ENCODE measurements at places on chromosomes 6 and 20.

DNA sequence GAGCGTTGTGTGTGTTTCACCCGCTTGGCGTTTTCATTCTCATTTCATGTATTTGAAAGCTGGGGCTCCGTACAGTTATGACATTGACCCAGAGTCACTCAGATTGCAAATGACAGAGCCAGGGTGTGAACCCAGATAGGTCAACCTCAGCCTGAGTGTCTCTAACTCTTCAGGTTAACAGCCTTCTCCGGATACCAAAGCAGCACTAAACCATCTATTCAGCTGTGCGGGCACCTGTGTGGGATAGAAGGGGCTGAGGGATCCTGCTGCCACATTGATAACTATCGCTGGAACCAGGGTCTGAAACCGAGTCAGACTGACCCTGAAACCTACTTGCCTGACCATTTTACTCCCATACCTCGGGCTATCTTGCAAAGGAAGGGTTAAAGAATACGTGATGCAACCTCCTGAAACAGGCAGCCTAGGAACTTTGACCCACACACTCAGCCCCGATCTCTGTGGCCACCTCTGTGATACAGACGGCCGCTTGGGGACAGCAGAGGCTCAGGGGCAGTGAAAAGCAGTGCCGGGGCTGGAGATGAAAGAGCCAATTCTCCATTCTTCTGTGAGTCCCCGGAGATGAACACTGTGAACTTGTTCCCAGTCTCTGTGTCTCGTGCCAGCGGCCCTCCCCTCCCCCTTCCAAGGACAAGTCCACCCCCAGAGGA is 233.5 kb upstream of the QKI start:
- no peak for DNase-seq

DNA sequence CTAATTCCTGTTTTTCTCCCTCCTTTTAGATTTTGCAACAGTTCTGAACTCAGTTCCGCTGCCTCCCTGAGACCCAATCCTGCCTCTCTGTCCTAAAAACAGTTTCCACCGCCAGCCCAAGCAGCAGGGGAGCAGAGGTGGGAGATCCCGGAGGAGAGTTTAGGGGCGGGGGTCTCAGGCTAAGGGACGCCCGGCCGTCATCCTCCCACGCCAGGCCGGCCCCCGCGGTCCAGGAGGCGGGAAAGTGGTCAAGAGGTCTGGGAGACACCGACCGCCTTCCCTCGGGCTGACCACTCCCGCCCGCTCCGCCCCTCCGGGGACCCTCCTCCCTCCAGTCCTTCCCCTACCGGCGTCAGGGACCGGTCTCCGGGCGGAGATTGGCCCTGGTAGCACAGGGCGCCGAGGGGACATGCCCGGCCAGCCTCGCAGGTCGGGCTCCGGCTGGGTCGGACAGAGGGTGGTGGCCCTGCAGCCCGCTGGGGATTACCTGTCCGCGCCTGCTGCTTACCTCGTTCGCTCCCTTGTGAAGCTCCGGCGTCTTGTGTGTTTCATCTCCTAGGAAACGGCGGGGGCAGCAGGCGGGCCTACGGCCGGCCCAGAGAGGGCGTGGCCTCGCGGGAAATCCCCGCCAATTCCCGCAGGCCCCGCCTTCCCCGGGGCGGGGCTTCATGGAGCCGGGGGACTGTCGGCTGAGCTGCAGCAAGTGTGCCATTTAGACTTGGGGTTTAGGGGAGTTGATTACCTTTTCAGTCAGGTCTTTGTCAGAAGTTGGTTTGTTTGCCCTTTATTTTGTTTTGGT is at the start of gene MAK:
MAK (minus strand) TSS at position 545 of the 799 bp plus-strand sequence. CDS start 7,891 bp downstream, outside the sequence.
- peak; percentile 57 for DNase-seq

GRCh38 chr20:58233881-58234528 is 5.6 kb upstream of the ANKRD60 start:
- DNase-seq: no peak

DNA sequence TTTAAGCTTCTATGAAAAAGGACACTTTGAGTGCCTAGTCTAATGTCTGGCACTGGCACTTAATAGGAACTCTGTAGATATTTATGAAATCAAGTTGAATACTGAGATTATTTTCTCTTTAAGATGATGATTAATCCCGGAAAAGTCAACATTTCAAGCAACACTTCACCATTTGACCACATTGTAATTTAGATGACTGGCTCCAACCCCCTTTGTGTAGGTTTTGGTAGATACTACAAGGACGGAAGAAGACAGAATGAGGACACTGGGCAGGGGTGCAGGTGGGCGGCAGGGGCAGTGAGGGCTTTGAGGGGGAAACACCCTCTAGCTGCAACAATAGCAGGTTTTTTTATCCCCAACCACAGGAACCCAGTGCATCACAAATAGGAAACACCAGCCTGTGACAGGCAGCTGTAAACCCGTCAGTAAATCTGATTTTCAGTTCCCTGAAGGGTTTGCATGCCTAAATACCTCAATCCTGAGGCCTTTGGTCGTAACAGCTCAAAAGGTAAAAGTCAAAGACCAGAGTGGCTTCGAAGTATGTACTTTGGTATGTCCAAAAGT is 4.6 kb downstream of the DTNBP1 start:
- peak; percentile 49 for DNase-seq

- no peak for DNase-seq
These were observed 41.8 kb upstream of the LAMA4 start for GRCh38 chr6:112296122-112296521.

GRCh38 chr6:23499549-23499948 is 626.5 kb upstream of the NRSN1 start:
- no peak for DNase-seq

DNA sequence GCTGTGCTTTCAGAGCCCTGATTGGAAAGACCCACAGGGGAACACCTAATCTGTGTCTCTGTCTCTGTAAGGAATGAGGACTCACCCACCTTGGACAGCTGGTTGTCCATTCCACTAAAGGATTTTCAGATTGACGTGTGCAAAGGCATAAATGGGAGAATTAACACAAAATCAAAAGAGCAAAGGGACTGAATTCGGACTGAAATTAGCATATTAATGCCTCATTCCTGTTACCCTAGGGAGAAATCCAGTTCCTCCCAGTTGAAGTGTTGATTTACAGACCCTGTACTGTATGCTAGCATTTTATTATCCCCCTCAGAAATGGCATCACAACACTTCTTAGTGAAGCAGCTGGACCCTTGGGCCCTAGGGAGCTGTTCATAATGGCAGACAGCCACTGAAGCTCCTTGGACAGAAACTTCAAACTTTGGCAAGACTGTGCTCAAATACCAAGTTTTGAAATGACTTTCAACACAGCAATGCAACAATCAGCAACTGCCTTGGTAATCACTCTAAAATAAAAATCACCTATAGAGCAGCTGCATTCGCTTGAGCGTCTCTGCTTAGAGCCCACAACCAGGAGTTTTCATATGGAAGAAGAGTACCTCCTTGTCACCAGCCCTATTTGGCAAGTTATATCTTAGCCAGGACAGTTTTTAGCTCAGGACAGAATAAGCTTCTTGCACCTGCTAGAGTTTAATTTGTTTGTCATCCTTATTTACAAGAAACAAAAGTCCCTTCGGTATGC is 118.1 kb downstream of the TRDN start:
- no peak for DNase-seq

GRCh38 chr20:9200620-9201019 is 131.7 kb downstream of the PLCB4 start:
- DNase-seq: no peak

- DNase-seq: no peak
These were observed at the start of gene PI16 for GRCh38 chr6:36954262-36954931. Gene PI16, plus strand, starts transcription at chr6:36954738. Its CDS starts 23 bp downstream, at chr6:36954761.

DNA sequence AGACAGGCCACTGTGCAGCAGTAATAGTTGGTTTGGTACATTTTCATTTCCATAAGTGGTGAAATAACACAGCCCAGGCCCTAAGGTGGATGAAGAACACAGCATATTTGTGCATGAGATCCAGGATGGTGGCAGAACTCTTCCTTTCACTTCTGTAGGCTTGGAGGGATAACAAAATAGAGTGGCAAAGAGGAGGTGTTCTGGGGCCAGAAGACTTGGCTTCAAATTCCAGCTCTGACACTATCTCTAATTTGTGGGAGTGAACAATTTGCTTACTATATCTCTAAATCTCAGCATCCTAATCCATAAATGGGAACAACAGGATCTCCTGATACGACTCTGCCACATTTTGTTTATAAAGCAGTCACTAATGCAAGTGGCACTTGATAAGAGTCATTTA is 111.7 kb upstream of the FAM184A start:
- DNase-seq: no peak

GRCh38 chr20:44733341-44734069 is 12.2 kb upstream of the KCNK15 start:
- peak; percentile 16 for DNase-seq

DNA sequence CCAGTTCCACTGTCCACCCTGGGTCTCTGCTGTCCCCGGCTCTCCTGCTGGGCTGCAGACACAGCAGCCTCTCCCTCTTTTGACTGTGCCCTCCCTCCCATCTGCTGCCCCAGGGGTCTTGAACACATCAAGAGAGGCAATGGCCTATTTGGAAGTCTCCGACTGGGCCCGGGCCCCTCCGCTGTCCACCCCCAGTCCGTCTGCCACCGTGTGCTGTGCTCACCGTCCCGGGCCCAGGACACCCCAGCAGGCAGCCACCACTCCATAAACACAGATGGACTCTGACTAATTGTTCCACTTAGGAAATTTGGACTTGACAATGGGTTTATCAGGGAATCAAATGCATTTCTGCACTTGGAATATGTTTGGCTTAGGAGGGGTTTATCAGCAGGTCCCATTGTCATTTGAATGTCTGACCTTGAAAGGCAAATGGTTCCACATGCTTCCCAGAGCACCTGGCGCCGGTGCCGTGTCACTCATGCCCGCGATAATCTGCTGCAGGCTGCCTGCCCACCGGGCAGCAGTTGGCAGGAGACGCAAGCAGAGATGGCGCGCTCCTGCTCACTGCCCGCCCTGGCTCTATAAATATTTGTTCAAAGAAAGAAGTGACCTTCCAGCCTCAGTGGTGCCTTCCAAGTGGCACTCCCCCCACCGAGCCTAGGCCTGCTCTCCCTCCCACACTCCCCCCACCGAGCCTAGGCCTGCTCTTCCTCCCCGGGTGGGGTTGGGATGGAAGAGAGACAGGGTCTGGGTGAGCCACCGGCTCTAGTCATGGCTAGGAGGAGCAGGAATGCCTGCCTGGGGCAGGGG is 18.8 kb upstream of the FRMD1 start:
- DNase-seq: no peak

DNA sequence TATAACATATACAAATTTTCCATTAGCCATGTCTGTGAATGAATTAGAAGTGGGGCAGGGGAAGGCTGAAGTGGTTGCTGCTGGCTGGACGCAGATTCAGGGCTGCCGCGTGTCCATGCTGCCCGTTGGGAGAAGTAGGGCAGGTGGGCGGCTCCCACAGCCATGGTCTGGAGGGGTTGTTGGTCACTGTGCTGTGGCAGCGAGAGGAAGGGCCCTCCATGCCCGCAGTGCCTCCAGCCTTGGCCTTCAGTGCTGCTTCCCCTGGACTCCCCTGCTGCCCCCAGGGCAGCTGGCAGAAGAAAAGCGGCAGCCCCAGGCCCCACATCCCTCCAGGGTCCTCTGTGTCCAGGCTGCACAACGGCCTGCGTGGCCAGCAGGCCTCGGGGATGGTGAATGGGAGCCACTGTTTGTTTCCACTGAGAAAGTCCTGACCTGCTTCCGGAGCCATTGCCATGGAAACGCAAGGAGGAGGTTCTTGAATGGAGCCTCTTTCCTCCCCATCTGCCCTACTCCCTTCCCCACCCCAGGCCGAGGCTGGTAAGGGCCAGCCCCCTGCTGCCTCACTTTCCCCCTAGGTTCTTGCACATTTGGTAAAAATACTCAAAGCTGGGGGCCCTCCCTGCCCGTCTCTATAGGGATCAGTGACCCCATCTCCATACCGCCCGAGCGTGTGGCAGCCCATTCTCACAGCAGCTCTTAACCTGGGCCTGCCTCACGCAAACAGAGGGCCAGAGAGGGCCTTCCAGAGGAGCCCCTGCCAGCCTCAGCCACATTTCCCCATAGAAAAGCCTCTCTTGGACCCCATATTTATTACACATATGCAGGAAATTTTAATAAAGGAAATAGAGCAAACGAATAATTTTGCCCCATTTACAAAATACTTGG is 113.3 kb downstream of the SASH1 start:
- no peak for DNase-seq

GRCh38 chr20:3652676-3653596 is 10.3 kb downstream of the GFRA4 start:
- DNase-seq: no peak

GRCh38 chr6:69761853-69762252 is 35.0 kb downstream of the LMBRD1 start:
- DNase-seq: no peak

DNA sequence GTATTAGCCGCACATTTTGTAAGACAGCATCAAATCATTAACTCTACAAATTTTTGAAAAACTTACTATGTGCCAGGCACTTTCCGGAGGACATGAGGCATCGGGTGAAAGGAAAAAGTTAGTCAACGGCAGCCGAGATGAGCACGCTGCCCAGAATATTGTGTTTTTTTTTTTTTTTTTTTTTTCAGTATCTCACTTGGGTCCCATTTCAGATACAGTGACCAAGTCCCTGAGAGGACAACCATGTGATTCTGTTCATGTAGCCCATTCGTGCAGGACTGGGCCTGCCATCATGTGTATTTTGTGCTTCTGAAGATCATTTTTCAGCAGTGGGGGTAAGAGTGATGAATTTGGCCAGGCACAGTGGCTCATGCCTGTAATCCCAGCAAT is 1.3 kb downstream of the SLA2 start:
- DNase-seq: no peak

DNA sequence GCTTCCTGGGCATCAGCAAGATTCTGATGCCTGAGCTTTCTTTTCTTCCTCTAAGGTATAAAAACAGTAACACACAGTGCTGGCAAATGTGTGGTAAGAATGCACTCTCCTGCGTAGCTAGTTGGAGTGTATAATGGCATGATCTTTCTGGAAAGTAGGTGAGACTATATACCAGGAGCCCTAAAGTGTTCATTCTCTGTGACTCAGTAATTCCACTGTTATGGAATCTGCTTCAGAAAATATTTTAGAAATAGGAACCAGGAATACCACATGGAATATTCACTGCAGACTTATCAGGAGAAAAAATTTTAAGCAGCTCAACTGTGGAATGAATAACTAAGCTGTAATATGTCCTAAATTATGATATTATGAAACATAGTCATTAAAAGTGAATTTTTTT is 16.9 kb upstream of the CSE1L start:
- no peak for DNase-seq

DNA sequence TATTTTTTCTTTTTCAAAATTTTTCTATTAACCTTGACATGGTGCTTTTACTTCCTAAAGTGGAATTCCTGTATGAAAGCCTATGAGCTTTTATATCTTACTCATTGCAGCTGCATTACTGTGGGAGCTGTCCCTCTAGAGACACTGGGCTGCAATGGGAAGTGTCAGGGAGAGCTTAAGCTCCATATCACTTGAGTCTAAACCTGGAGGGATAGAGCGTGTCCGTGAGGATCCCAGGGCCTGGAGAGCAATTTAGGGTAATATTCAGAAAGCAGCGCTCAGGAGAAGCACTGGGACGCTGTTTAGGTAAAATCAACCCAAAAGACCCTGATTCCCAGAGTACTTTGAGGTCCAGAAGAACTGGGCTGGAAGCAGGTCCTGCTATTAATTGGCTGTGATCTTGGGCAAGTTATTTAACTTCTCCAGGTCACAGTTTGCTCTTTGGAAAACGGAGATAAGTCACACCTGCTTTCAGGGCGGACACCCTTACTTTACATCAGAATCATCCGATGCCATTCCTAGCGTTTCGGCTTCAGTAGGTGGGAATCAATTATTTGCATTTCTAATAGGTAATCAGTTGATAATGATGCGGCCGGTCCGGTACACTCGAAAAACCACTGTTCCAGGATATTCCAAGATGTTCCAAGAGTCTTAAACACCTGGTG is 628 bp upstream of the ERGIC3 start:
- DNase-seq: no peak

- DNase-seq: no peak
These were observed 614.9 kb downstream of the CDH26 start for GRCh38 chr20:60573003-60573680.

GRCh38 chr6:38378801-38379200 is 260.9 kb downstream of the BTBD9 start:
- DNase-seq: no peak

Data from GM12864 (cell line).